ENCODE measurements at places on chromosomes 1 and 21.

DNA sequence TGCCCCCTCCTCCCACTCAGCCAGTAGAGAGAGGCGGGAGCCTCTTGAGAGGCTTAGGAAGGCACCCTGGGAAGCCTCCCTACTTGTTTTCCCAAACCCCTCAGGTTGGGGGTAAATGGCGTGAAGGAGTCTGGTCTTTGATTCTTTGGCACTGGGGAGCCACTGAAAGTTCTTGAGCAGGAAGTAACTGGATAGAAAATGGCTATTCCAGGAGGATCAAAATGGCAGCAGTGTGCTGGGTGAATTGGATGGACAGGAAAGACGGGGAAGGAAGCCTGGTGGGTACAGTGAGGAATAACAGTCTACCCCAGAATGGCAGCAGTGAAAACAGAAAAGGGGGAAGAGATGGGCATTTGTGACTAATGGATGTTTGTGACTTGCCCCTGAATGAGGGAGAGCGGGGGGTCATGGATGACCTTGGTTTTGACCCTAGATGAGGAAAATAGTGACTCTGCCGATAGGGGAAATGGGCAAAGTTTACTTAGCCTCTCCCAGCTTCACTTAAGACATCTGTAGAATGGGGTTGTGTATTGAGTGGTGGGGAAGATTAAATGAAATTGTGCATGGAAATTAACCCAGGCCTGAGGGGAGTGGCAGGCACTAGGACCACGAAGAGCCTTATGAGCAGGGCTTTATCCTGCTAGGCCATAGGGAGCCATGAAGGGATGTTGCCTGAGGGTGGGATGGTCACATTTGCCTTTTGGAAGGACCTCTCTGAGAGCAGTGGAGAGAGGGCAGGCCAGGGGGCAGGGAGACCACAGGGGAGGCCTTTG lies 32.7 kb downstream of the TMEM51 start:
- DNase-seq, result no peak

DNA sequence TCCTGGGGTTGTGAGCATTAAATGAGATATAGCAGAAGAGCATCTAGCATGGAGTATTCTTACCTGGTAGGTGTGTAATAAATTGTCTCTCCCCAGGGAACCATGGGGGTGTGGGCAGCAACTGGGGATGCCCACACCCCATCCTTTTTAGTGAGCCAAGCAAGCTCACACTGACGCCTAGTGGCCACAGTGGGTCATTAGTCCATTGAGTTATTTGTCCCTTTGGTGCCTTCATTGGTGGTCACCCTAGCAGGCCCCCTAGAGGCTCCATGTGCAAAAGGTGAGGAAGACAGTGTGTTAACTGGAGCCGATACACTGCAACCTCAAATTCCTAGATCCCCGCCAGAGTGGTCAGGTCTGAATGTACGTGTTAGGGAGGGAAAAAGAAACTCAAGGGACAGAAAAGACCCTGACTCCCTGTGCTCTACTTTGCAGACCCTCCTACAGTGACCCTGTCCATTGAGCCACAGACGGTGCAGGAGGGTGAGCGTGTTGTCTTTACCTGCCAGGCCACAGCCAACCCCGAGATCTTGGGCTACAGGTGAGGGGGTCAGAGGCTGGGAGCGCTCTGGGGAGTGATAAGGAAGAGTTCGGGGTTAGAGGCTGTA lies 93.3 kb upstream of the CD1D start:
- DNase-seq, result peak; percentile 19

DNA sequence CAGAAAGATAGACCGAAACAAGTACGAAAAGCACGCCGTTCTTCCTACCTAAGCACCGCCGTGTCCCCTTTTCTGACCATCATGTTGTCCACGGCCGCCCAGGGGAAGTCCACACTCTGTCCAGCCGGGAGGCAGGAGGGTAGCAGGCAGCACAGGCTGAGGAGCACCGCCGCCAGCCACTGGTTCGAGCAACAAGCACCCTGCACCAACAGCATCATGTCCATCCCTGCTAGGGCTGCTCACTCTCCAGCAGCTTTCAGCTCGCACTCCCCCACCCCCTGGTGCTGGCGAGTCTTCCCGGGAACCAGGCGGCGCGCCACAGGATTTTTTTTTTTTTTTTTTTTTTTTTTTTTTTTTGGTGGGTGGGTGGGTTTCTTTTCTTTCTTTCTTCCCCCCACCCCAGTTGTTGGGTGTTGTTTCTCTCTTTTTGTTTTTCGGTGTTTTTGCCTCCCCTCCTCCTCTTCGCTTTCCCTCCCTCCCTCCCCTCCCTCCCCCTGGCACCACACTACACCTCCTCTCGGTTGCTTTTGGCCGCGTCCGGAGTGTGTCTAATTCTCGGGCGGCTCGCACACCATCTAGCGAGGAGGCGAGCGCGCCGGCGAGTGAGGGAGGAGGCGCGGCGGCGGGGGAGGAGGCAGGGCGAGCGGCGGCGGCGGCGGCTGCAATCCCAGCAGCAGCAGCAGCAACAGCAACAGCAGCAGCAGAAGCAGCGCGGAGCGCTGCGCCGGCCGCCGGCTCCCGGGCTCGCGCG lies at the start of gene NEGR1:
Gene NEGR1 (minus strand): TSS at position 269 of the 751 bp plus-strand sequence.
- DNase-seq, result peak; percentile 90

DNA sequence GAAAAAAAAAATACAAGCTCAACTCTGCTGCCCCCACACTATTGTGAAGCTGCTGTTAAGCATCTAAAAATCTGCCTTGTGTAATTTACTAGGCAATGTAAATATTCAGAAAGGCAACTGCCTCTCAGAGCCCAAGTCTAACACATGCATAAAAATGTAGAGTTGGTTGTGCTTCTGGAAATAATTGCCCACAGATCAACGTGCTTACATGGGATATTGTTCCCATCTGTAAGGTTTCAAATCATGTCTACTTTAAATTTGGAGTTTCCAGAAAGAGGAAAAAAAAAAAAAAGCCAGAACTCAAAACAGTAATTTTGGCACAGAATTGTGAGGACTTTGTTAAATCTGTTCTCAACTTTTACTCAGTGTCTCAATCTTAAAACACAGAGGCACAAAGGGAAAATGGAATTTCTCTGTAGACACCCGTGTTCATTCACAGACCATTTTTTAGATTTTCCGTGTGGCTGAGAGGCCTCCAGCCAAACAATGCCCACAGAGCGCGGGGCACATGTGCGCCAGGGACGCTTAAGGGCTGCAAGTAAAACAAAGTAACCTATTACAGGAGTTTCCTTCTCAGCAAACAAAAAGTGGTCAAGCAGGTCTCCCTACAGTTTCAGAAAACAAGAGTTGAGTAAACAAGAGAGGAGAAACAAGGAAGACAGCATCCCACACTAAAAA lies 115.5 kb downstream of the RERE start:
- no peak for DNase-seq

GRCh38 chr1:19038096-19038495 lies 81.6 kb upstream of the IFFO2 start:
- DNase-seq, result no peak

DNA sequence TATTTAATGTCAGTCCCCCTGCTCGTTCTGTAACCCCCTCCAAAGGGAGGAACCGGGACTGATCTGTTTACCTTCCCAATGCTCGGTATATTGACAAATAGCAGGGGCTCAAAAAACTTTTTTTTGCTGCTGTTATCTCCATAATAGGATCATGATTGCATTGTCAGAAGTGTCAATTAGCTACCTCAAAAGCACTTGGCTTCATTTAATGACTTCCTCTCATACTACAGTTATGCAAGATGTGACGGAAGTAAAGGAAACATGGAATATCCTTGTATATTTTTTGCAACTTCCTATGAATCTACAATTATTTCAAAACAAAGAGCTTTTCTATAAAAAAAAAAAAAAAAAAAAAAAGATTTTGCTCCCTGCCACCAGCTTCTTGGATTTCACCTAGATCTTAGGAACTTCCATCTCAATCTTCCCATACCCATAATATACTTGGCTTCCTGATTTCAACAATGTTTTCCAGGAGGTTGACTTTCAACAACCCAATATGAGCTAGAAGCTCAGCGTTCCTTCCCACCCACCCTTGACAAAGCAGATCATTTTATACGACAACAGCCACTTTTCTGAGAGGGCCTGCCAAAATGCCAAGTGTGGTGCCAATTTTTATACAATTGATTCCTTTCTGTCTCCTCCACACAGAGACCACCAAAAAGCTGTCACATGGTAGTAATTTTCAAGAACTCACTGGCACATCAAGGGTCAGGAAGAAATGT lies 71.7 kb downstream of the SETD4 start:
- no peak for DNase-seq

GRCh38 chr1:202807926-202808757 lies at the start of gene KDM5B:
Gene KDM5B, minus strand, starts transcription at chr1:202808421. Its CDS starts 116 bp downstream, at chr1:202808305.
- peak; percentile 71 for DNase-seq

GRCh38 chr1:54052431-54052933 lies 522 bp downstream of the TMEM59 start:
- DNase-seq, result peak; percentile 18

GRCh38 chr1:105210747-105211146 lies 1461.0 kb downstream of the AMY1C start:
- DNase-seq, result no peak

GRCh38 chr1:3750741-3751140 lies 1.5 kb upstream of the CCDC27 start:
- DNase-seq, result no peak

- DNase-seq, result no peak
Observed at GRCh38 chr1:95542936-95543335, 308.9 kb downstream of the RWDD3 start.

DNA sequence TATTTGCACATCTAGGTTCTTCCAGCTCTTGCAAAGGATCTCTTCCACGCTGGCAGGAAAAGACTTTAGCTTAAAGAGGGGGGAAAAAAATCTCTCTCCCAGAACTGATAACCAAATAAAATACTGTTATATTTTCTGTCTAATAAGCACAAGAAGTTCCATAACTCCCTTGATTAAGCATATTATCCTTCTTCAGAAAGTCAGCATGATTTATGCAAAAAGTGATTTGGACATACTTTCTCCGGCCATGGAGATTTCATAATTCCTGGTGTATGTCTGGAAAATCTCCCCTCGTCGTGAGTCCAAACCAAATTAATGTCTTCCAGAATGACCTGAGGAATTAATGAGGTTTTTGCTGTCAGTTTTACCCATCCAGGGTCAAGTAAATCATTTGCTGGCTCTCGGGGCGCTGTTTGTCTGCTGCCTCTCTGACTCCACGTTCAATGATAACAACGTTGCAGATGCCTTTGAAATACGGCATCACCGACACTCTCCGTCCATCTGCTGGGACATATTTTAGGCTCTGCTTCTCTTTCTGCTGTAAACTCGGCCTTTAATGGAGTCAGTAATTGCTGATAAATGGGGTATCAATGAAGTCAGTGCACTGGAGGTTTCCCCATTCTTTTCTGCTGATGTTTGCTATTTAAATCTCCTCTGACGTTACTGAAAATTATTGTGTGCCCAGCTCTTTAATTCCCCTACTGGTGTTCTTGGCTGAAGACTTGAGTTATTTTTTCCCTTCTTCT lies 112.9 kb downstream of the HLX start:
- no peak for DNase-seq

GRCh38 chr1:200154069-200154767 lies 126.7 kb downstream of the NR5A2 start:
- no peak for DNase-seq

- DNase-seq, result peak; percentile 30
Observed at GRCh38 chr1:241998412-241998921, 431 bp downstream of the MAP1LC3C start.

GRCh38 chr1:87588495-87588894 lies 259.8 kb downstream of the LMO4 start:
- no peak for DNase-seq

DNA sequence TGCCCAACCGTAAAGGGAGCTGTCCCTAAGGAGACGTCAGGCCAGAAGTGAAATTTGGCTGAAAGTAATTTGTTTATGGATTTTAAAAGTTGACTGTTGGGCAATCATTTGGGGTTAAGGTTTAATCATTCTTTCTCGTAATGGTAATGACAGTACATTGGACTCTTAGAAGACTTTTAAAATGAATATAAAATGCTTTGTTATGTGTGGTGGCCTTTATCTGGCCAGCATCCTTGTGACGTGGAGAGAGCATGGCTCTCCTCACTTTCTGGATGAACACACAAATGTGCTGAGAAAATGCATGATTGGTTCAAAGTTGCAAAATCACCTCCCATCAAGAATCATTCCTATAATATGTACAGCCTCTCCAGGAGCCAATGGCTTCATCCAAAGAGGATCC lies 160.2 kb downstream of the DHRS3 start:
- no peak for DNase-seq

DNA sequence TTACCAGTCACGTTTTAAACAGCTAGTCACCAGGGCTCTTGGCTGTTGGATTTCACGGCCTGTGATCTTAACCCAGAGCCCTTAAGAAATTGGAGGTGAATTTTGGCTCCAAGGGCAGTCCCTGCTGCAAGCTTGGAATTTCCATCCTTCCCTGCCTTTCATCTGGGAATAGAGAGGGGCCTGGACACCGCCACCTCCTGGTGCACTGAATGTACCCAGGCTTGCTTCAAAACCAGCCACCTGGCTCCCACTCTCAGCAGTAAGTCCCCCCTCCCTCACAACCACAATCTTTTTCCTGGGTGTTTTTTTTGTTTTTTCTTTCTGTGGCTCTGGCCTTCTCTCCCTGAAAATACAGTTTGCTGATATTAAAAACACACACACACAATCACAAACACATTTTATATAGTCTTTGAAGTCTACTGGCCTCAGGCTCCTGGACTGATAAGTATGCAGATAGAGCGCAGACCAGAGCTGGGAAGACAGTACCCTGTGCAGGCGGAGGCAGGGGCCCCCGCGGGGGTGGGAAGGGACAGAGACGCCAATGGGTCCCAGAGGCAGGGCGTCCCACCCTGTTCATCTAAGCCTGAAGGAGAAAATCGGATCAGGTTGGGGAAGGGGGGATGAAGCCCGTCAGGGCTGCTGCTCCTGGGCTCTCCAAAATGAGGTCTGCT lies 65.8 kb upstream of the IGSF21 start:
- no peak for DNase-seq

GRCh38 chr1:182325339-182325738 lies 66.3 kb downstream of the GLUL start:
- no peak for DNase-seq

GRCh38 chr21:39232861-39233291 lies 49.6 kb upstream of the PSMG1 start:
- no peak for DNase-seq

DNA sequence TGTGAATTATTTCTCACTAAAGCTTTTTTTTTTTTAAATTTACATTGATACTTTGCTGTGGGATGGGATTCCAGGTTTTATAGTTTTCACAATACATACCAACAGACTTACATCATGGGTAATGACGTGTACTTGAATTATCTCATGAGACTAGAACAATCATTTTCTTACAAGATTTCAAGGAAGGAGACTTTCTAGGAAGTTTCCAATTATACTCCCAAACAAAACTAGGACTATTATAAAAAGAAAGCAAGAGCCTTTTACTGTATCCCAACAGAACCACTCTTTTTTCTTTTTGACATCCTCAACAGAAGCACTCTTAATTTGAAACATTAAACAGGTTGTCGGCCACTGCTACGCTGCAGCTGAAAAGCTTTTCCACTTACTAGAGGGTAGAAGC lies 48.7 kb downstream of the TESK2 start:
- no peak for DNase-seq

DNA sequence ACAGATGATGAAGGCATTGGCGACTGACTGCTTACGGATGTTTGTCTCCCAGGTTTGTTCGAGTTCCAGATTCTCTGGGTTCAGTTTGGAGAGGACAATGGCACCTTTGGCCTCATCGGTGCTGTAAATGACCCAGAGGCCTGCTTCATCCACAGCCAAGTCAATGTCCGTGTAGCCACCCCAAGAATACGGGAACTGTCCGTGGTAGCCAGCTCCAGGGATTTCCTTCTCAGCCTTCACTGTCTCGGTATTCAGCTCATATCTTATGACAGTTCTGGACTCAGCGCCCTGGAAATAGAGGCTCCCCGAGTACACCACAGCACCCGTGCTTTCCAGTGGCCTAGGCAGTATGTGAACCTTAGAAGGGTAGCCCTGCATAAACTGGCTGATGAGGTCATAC lies 14.1 kb downstream of the MYOCOS start:
- no peak for DNase-seq

- no peak for DNase-seq
Observed at GRCh38 chr1:221760911-221761310, 19.0 kb upstream of the DUSP10 start.
